Cardiac ventricle fibroblast (primary cell): ENCODE measurements at places on chromosomes 16 and 17. TPM values are rescaled to one million over a fixed set of nuclear protein-coding genes. Genes with fewer than 3 reads are reported as not detected.

The CCL17 gene
- not detected in 2 replicates for total RNA-seq

The TMC7 gene
- total RNA-seq = 0.06 TPM in 1 of 2 replicates, not detected in the other

The PDILT gene
- total RNA-seq = 0.19 and 1.1 TPM in 2 replicates

The TEKT1 gene
- not detected in 2 replicates for total RNA-seq

The C17orf50 gene
- total RNA-seq = not detected in 2 replicates

The PDPK1 gene
- total RNA-seq = 18.4 and 20.2 TPM in 2 replicates

The KREMEN2 gene
- total RNA-seq = not detected in 2 replicates

The DOC2B gene
- total RNA-seq = 0.05 and 0.12 TPM in 2 replicates

The MMP25 gene
- total RNA-seq = not detected in 2 replicates

The CD300LB gene
- total RNA-seq = not detected in 2 replicates

The TNFRSF13B gene
- not detected in 2 replicates for total RNA-seq

The AP1G1 gene
- total RNA-seq = 31.8 and 48.2 TPM in 2 replicates

The CTRL gene
- total RNA-seq = 0.62 TPM in 1 of 2 replicates, not detected in the other

The ZMYND15 gene
- total RNA-seq = 0.44 and 1.4 TPM in 2 replicates

The AKAP1 gene
- total RNA-seq = 8.8 and 12.9 TPM in 2 replicates

The C1QL1 gene
- 0.31 TPM in 1 of 2 replicates, not detected in the other for total RNA-seq

The NPIPB13 gene
- 1.7 and 2.1 TPM in 2 replicates for total RNA-seq

The CHD9NB gene
- 5.1 and 7.8 TPM in 2 replicates for total RNA-seq

The QRICH2 gene
- total RNA-seq = 0.98 and 1.8 TPM in 2 replicates

The ITGAL gene
- not detected in 2 replicates for total RNA-seq
